Activated CD4-positive, alpha-beta T cell treated with anti-CD3 and anti-CD28 coated beads for 36 hours (primary cell): ENCODE measurements at places on chromosomes 16 and 17. TPM values are rescaled to one million over a fixed set of nuclear protein-coding genes. Genes with fewer than 3 reads are reported as not detected.

The OTOP2 gene
- not detected for total RNA-seq

The EPOP gene
- 37.3 TPM for total RNA-seq

The HASPIN gene
- total RNA-seq, result 25.2 TPM

- H3K4me3 ChIP-seq, result no peak overlapping the region
- H3K36me3 ChIP-seq, result peaks cover 26% of the 10 kb centered on the region
- H3K27ac ChIP-seq, result no peak overlapping the region
- no peaks in the 10 kb centered on the region for H3K27me3 ChIP-seq
- DNase-seq, result no peak
These were observed 1.7 kb upstream of the KPNA2 start for GRCh38 chr17:68033636-68034451.
